ENCODE measurements at places on chromosomes 13 and 19. TPM values are rescaled to one million over a fixed set of nuclear protein-coding genes. Genes with fewer than 3 reads are reported as not detected.
A peak's percentile ranks its signal among the peaks of the same experiment; 100 is the strongest.

DNA sequence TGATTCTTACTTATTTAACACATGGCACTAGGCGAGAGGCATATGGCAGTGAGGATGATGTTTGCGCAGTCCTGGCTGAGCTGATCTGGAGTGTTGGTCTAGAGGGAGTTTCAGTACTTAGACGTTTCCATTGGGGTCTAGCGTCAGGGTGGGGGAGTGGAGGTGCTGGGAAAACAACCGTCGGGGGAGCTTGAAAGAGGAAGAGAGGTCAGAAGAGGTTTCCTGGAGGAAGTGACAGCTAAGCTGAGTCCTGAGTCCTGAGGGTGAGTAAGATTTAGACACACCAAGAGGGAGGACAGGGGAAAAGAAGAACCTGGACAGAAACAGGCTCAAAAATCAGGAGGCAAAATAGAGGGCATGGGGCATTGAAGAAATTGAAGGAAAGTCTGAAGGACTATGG is 81.4 kb downstream of the ALOX5AP start:
- DNase-seq: no peak

GRCh38 chr13:27923794-27924528 is 4.2 kb downstream of the PDX1 start:
- DNase-seq: no peak

DNA sequence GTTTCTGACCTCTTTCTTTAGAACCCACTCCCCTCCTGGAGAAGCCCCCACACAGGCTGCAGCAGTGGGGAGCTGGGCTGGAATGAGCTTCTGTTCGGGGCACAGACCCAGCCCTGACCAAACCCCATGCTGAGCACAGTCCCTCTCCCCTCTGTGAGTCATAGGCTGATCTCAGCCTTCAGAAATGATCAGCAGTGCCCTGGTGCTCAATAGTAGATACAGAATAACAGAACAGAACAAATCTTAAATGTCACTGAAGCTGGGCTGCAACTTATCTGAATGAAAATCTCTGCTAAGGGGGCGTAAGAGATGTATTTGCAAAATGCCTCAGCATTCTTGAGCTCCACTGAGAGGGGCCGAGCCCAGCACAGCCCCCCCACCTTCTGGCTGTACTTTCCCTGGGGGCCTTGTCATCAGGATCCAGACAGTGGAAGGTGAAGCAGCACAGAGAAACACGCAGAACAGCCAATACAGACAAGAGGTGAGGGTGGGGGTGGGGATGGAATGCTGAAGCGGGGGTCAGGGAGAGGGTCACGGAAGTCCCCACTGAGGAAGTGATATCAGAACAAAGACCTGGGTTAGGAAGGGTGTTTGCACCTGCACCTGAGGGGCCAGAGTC is 9.9 kb downstream of the ZNF665 start:
- DNase-seq: no peak

DNA sequence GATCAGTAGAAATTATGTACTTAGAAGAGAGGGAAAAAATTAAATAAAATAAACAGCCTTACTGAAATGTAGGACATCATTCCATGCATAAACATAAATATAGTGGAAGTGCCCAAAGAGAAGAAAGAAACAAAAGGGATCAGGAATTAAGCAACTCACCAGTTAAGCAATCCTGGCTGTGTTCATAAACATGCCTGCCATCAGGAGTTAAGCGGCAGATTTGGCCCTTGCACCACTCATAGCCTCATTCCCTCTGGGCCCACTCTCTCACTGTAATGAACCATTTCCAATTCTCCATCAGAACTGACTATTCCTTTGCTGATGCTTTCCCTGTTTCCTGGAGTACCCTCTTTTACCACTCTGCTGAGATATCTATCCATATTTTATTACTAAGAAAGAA is 281.4 kb downstream of the LHFPL6 start:
- peak; percentile 87 for DNase-seq

GRCh38 chr19:40265763-40266099 is 19.4 kb downstream of the AKT2 start:
- DNase-seq: no peak

DNA sequence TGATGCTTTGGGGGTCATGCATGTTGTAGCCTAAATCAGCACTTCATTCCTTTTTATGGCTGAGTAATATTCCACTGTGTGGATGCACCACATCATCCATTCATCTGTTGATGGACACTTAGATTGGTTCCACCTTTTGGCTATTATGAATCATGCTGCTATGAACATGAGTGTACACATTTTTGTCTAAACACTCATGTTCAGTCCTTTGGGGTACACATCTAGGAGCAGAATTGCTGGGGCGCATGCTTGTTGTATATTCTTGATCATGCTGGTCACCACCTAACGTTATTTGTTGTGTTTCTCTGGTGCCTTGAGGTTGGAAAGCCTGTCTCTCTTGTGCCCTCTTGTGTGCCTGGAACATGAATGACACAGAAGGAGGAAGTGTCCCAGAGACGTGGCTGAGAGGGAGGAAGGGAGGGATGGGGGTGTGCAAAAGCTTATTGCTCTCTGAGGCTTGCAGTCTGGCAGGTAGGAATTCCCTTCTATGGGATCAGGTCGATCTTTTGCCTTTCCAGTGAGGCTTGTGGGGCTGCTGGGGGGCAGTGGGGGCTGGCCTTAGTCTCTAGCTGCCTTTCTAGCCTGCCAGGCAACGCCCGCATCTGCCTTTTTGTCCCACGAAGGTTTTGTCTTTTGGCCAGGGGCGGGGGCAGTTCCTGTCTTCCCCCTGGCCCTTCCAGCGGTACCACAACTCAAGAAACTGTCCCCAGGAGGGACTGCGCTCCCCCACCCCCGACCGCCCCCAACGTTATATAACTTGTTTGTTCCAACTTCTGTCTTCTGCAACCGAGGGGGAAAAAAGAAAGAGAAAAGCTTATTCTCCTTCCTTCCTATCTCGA is 7.6 kb downstream of the KLHL26 start:
- DNase-seq: no peak

GRCh38 chr13:112941349-112941748 is 27.7 kb upstream of the MCF2L start:
- no peak for DNase-seq

DNA sequence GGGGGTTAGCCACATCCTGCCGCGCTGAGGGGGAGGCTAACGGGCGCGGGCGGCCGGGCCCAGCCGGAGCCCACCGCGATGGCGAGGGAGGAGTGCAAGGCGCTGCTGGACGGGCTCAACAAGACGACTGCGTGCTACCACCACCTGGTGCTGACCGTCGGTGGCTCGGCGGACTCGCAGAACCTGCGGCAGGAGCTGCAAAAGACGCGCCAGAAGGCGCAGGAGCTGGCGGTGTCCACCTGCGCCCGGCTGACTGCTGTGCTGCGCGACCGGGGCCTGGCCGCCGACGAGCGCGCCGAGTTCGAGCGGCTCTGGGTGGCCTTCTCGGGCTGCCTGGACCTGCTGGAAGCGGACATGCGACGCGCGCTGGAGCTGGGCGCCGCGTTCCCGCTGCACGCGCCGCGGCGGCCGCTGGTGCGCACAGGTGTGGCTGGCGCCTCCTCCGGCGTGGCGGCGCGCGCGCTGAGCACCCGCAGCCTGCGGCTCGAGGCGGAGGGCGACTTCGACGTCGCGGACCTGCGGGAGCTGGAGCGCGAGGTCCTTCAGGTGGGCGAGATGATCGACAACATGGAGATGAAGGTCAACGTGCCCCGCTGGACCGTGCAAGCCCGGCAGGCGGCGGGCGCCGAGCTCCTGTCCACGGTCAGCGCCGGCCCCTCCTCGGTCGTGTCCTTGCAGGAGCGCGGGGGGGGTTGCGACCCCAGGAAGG is 692 bp downstream of the RGS9BP start:
- DNase-seq: no peak

DNA sequence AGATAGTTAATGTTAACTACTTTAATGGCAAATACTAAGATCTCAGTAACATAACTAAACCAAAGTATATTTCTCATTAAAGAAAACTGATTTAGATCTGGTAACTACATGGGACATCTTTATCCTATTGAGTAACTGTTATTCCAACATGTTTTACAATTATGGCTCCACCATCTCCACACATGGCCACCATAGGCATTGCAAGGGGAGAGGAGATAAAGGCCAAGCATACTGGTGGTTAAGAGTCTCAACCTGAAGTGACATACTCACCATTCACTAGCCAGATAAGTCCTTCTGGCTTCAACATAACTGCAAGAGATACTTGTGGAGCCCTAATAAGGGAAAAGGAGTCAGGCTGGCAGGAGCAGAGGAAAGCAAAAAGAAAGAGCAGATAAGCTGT is 1586.4 kb upstream of the SPRY2 start:
- DNase-seq: no peak

DNA sequence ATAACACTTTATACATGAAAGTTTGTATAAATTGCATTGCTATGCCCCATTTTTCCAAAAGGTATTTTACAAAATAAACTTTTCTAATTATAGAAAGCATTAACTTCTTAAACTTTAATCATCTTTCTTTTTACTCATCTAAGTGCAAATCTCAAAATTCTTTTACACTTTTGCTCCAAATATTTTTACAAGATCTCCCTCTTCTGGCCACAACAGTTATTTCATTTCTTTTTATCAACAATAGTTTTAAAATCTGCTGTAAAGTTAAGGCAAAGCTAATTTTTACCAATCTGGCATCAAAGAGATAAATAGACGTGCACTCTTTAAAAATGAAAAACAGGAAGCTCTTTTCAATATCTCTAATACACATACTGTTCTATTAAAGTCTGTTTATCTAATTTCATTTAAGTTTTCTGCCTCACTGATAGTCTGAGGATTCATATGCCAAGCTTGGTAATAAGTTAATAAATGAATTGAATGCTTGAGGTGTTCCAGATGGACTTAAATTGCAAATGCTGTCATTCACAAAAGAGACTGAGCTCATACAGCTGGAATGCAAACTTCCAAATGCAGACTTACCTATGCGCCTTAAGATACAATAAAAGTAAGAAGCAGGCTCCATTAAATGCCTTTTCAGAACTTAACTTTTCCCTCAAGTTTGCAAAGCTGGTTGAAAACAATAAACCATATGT is 583.0 kb upstream of the ATXN8OS start:
- DNase-seq: no peak

DNA sequence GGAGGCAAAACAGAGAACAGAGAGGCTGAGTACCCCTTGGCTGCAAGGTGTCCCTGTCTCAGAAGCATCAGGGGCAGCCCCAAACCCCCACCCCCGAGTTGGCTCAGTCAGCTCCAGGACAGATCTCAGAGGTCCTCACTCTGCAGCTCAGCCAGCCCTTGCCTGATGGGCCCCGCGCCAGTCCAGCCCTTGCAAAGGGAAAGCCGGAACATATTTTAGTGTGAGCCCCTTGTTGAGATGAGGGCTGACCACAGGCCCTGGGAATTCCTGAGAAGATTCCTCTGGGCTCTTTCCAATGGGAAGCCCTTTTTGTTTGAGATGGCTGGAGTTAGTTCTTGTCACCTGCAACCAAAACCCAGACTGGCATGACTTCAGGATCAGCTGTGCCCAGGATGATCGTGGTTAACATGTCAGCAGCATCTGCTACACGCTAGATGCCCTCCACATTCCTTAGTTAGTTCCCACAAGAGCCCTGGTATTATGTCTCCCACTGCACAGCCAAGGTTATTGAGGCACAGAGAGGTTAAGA is 33.9 kb upstream of the CCNE1 start:
- no peak for DNase-seq

GRCh38 chr13:45209229-45209628 is 8.4 kb upstream of the KCTD4 start:
- DNase-seq: peak; percentile 57

- no peak for DNase-seq
These were observed 4.0 kb downstream of the DDX39A start for GRCh38 chr19:14414926-14415690.

- no peak for DNase-seq
These were observed 113.5 kb downstream of the MYO16 start for GRCh38 chr13:108742701-108743451.

BRME1 gene
- 8.2 TPM for polyA plus RNA-seq

SIGLEC5 gene
- not detected for polyA plus RNA-seq

AXL gene
- 26.2 TPM for polyA plus RNA-seq

CFD gene
- 6.5 TPM for polyA plus RNA-seq

ZNF667 gene
- 12.9 TPM for polyA plus RNA-seq

ISYNA1 gene
- 370 TPM for polyA plus RNA-seq

ZNF575 gene
- 0.72 TPM for polyA plus RNA-seq

CPT1C gene
- polyA plus RNA-seq: 31.7 TPM

PSG1 gene
- not detected for polyA plus RNA-seq

BEST2 gene
- not detected for polyA plus RNA-seq

MADCAM1 gene
- polyA plus RNA-seq: 2.5 TPM

SLC10A2 gene
- not detected for polyA plus RNA-seq

GPR12 gene
- not detected for polyA plus RNA-seq

NXNL1 gene
- 0.16 TPM for polyA plus RNA-seq

Data from cardiac muscle cell (in vitro differentiated cells and primary cell).